NCI-H1048 (cell line): ENCODE measurements at places on chromosomes 7 and 10.

DNA sequence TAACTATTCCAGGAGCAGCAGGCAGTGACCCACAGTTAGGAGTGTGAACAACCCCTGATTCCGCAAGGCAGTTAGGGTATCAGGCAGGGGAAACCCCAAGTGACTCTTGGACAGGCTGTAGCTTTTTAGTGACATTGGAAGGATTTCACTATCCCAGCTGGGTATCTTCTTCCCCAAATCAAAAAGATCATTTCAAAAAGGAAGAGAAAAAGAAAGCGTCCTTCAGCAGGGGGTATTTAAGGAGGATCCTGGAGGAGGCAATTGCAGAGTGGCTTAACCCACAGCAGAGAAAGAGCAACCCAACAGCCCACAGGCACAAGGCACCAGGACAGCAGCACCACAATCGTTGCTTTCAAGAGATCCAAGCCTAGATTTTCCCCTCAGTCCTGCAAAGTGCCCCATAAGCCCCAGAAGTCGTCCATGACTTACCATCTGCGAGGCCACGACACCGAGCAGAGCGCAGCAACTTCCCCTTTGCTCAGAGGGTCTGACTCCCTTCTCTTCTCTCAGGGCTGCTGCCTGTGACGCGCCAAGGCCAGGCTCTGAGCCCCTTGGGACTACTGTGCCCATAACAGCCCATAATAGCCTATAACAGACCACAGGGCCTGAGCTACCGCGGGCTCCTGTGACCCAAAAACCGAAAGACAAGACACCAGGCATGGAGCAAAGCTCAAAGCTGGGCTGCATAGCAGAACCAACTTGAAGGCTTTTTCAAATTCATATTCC lies 19.8 kb downstream of the PIK3AP1 start:
- no peak for DNase-seq

DNA sequence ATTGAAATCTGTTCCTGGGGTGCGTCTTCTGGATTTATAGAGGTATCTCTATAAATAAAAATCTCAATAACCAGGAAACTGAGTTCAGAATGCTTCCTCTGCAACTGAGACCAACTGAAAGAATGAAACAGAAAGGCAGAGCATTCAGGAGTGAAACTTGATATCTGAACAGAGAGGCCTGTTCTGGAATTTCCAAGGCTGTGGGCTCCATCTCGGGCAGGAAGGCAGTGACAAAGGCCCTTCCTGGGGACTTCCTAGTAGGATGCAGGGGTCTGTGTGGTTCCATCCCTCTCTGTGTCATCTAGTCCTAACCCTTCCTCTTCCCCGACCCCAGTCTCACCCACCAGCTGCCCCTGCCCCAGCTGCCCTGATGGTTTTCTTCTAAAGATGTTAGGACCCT lies 52.0 kb downstream of the JCAD start:
- DNase-seq, result no peak

DNA sequence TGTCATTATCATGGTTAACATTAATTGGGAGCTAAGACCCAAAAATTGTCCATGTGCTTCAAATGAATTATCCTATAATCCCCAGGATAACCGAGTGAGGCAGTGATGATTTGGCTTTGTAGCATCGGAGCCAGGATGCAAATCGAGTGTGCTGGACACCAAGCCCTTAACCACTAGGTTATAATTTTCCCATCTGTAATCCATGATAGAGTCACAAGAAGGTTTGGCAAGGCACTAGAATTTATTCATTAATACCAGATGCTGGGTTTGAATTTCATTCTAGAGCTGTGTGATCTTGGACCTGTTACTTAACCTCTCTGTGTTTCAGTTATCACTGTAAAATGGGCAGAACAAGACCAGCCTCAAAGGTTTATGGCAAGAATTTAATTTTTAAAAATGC lies 21.0 kb upstream of the ITGB1 start:
- no peak for DNase-seq

DNA sequence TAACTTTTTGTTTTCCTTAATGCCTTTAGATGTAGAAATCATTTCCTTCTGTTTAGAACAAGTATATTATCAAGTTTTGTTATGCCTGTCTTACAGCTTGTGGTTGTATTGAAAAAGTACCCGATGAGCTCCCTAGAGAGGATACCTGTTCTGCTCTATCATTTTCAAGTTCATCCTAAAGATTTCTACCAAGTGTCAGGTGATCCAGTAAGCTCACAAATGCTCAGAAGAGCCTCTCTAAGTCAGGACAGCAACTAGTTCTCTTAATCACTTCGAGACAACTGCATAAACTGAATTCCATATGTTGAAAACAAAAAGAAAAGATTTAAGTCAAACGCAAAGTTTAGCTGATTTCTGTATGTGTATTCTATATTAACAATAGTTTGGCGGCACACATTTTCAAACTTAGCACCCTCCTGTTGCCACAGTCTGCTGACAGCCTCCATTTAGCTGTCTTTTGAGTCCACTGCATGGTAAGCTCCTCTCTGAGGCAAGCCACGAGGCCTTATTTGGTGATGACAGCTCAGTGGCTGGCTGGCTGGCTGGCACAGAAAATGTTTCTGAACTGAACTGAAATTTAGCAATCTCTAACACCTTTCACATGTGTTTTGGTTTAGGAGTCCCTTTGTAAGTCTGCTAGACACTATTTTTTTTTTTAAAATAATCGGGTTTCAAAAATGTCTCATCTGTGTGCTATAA lies 59.4 kb downstream of the SEMA3C start:
- DNase-seq, result no peak

- DNase-seq, result no peak
Observed at GRCh38 chr7:150846291-150847115, 5.8 kb upstream of the AOC1 start.

GRCh38 chr7:133676805-133677370 lies 424.0 kb downstream of the EXOC4 start:
- DNase-seq, result no peak

DNA sequence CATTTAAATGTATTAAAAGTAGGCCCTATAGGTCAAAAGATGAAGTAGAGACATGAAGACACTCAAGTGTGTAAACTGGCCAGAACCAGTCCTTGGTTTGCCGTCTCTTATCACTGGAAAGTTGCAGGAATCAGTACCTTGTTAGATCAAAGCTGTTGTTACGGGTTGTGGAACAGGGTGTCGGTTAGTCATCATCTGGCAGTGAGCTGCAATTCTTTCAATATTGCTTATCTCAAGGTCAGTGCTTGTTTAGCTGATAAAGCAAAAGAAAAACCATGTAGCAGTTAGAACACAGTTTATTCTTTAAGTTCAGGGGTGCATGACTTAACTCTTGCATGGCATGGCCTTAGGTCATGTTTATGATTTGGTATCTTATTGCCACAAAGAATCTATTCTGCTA lies 10.0 kb upstream of the SLC13A1 start:
- no peak for DNase-seq

- no peak for DNase-seq
Observed at GRCh38 chr7:70344726-70345125, 746.5 kb downstream of the AUTS2 start.

- DNase-seq, result no peak
Observed at GRCh38 chr7:80247144-80247543, 112.5 kb downstream of the GNAI1 start.

DNA sequence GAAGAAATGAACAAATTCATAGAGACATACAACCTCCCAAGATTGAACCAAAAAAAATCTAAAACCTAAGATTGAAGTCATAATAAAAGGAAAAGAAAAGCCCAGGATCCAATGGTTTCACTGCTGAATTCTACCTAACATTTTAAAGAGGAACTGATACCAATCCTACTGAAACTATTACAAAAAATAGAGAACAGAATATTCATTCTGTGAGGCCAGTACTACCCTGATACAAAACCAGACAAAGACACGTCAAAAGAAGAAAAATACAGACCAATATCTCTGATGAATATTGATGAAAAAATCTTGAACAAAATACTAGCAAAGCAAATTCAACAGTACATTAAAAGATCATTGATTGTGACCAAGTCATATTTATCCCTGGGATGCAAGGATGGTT lies 128.5 kb upstream of the STEAP1 start:
- no peak for DNase-seq

DNA sequence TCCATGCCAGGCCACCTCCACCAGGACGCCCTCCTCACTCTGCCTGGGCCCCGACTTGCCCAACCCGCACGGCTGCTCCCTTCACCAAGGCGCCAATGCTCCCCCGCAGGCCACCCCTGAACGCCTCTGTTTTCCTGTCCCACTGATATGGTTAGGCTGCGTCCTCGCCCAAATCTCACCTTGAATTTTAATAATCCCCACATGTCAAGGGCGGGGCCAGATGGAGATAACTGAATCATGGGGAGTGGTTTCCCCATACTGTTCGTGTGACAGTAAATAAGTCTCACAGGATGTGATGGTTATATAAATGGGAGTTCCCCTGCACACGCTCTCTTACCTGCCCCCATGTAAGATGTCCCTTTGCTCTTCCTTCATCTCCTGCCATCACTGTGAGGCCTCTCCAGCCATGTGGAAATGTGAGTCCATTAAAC lies 29.8 kb downstream of the RSU1 start:
- DNase-seq, result no peak

GRCh38 chr7:118104812-118105441 lies 79.0 kb upstream of the LSM8 start:
- DNase-seq, result no peak

DNA sequence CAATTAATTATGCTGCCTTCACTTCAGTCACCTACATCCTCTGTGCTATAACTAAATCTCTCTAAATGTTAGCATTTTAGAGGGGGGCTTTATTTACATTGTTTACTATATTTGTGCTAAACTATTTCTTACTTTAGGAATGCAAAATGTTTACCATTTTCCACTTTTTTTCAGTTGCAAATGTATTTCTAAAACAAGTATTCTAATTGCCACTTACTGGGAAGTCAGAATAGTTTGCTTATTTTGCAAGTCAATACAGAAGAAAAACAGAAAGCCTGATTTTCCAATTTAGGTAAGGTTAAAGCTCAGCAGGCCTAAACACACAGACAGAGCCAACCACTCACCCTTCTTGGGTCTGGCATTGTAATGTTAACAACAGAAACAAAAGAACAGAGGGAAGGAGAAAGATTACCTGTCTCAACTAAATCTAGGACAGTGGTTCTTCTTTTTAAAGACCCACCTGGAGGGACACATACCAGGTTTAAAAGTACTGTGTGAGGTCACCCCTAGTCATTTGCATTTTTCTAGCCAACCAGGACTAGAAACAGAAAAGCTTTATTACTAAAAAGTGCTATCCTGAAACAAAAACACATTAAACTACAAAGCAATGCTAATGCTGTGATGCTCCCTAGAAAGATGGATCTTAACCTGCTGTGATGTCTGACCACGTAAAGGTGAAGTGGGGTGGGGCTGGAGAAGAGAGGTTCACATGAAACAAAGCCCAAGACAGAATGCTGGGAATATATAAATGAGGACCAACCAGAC lies 178.2 kb downstream of the SLC25A13 start:
- no peak for DNase-seq

- DNase-seq, result no peak
Observed at GRCh38 chr7:50315739-50316671, 11.5 kb downstream of the IKZF1 start.
